ENCODE measurements at places on chromosomes 4 and X.

- no peak for DNase-seq
Observed at GRCh38 chrX:27519226-27519625, 56.1 kb upstream of the PPP4R3C start.

DNA sequence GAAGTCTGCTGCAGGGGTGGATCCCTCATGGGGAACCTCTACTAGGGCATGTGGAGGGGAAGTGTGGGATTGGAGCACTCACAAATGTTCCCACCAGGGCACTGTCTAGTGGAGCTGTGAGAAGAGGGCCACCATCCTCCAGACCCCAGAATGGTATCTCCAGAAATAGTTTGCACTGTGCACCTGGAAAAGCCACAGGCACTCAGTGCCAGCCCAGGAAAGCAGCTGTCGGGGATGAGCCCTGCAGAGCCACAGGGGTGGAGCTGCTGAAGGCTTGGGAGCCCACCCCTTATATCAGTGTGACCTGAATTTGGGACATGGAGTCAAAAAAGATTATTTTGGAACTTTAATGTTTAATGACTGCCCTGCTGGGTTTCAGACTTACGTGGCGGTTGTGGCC, 25.0 kb upstream of the LDOC1 start:
- no peak for DNase-seq

DNA sequence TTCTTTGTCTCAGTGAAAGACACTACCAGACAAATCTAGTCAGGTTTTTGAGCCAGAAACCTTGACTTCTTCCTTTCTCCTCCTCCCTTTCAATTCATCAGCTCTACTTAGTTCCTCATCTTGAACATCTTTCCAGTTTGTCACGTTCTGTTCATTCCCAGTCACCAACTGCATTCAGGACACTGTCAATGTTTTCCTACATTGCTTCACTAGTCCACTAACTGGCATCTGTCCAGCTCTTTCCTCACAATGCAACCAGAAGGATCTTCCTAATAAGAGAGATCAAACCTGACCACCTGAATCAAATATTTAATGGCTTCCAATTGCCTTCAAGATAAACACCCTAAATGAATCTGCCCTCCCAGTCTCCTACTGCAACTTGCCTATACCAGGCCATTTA, 52.5 kb downstream of the SYNPO2 start:
- DNase-seq: no peak

DNA sequence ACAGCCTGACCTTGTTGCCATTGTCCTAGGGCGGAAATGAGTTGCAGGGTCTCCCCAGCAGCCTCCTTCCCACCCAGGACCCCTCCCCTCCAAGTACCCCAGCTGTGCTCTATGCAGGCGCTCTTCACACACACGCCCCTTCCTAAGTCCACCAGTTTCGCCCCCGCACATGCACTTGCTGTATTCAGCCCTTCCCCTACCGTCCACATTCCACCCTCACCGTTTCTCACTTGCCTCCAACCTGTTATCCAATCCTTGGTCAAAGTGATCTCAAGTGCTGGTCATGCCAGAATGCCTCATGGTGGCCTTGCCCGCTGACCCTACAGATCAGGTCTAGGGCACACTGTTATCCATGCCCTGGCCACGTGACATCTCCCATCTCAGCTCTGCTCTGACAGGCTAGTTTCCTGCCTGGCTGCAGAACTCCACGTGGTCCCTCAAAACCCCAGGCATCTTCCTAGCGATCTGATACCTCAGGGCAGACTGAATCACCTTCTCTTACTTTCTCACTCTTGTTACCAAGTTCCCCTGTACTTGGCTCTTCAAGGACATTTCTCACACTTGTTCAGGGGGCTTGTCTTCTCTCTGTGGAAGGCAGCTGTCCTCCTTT, 39.7 kb downstream of the NSG1 start:
- DNase-seq: no peak

DNA sequence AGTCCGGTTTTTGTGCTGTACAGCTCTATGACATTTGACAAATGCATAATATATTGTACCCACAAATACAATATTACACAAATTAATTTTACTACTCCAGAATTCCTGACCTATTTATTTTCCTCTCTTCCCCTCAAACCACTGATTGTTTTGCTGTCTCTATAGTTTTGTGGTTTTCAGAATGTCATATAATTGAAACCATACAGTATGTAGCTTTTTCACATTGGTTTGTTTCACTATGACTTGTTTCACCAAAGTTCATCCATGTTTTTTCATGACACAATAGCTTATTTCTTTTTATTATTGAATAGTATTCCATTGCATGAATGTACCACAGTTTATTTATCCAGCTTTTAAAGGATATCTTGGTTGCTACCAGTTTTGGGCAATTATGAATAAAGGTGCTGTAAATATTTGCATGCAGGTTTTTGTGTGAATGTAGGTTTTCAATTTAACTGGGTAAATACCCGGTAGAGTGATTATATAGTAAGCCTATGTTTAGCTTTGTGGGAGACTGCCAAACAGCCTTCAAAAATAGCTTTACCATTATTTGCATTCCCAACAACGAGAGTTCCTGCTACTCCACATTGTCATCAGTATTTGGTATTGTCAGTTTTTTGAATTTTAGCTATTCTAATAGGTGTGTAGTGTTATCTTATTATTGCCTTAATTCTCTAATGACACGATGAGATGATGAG, 25.9 kb downstream of the RNF175 start:
- no peak for DNase-seq

DNA sequence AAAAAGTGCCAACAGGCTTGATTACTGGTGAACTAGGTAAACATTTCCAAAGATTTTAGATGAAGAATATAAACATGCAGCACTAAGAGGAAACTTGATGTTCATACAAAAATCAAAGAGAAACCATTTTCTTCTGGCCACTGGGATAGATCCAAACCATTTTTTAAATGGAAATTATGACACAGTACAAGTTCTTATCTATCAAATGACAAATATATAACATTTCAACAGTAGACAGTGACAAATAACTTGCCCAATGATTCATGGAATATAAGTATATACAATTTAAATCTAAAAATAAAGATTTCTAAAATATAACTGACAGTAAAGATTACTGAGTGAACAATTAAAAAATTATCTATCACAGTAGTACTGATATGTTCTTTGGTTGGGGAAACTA, 151.1 kb downstream of the CDS1 start:
- DNase-seq: no peak

DNA sequence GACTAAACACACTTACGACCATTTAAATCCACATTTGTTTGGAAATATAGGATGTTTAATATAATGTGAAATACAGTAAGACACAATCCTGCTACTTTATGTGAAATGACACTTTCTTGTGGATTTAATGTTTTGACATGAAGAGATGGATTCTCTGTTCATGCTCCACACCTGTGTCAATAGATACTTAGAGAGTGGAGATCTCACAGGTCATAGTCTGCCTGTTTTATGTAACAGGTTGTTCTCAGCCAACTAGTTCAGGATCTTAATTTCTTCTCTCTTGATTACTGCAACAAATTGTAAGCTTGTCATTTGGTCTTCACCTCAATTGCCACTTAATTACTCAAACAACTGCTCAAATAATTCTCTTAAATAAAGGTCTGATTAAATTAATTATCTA, 1621.2 kb downstream of the PCDH7 start:
- DNase-seq: no peak

DNA sequence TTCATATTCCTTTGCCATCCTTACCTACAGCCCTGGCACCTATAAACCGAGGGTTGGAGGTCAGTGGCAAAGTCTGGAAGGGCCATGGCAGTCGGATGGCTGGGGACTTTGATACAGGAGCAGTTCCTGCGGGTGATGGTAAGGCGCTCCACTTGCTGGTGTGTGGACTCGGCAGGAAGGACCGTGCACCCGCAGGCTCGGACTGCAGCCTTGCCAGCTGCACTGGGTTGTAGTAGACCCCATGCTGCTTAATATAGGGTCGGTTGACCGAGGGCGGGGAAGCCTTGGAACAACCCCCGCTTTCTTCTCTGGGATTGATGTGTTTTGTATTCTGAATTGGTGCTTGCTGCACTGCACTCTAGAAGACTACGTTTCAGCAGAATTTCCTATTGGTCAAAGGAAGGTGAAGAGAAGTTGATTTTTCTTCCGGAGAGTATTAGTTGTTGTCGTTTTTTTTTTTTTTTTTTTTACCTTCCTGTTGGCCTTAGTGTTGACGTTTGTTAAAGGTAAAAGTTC, 638 bp downstream of the BLTP1 start:
- DNase-seq: no peak

All from activated CD8-positive, alpha-beta memory T cell treated with anti-CD3 and anti-CD28 coated beads for 4 hours (primary cell).